ACHN (cell line): ENCODE measurements at places on chromosomes 4 and X.
A peak's percentile ranks its signal among the peaks of the same experiment; 100 is the strongest.

DNA sequence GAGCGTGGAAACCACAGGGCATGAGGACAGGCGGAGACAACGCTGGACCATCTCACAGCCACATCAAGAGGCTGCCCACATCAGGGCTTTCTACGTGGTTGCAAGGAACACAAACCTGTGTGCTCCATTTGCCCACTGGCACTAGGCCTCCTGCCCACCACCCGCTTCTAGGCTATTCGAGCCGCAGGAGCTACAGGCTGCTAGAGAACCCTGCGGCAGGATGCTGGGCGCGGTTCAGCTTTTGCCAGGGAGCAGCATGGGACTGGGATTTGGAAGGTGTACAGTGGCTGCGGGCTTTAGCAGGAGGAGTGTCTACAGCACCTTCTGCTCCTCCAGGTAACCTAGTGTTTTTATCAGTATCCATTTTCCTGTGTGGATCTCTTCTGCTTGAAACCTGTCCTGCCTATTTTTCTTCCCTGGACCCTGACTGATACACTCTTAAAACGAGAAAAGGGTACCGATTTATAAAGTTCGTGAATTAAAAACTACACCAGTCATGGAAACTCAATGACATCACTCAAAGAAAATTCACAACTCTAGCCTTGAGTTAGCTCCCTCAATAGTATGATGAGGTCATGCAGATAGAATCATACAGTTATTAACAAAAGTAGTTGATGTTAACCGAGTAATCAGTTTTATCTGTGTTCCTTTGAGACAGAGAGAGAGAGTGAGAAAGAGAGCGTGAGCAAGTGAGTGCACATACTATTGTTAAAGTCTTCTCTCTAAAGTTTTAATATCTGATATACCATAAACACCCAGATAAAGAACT, 12.8 kb downstream of the NOP14 start:
- DNase-seq: no peak

DNA sequence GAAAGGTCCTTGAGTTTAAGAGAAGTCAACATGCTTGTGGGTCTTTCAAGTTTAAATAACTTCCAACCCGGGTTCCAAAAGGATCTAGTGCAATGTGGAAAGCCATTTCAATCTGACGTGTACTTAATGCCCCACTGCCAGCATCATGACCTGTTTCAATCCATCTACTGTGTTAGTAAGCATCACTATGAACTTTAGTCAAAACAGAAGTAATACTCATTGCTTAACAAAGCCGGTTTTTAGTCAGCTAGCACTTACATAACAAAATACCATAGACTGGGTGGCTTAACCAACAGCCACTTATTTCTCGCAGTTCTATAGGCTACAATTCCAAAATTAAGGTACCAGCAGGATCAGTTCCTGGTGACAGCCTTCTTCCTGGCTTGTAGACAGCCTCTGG, 677.5 kb downstream of the DMD start:
- no peak for DNase-seq

DNA sequence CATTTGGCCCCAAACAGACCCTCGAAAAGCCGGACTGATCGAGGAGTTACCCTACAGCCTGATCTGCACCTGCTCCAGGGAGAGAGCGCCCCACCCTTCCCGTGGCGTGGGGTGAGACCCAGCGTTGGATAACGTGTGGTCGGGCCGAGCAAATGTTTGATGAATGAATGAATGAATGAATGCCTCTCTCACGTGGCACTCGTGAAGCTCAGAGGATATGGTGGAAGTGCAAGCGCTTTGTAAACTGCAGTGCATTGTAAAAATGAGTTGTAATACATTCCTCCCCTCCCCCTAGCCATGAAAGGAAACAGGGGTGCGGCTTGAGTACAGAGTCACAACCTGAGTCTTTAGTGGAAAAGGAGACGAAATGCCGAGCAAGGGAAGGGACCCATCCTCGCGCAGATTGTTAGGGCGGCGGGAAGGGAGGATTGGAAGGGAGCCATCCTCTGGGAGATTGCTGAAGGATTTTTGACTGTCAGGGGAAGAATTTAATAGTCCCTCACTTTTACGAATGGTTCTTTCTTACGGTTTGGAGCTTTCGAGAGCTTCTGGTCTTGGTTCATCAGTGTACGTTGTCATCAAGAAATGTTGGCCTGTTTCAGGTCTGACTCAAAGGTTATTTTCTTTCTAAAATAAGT, 772 bp upstream of the FBXW7 start:
- peak; percentile 67 for DNase-seq

- DNase-seq: no peak
Measured at GRCh38 chrX:110321670-110322069, 3.8 kb upstream of the AMMECR1 start.

- DNase-seq: no peak
Measured at GRCh38 chrX:153578889-153579288, 20.1 kb downstream of the CCNQ start.

DNA sequence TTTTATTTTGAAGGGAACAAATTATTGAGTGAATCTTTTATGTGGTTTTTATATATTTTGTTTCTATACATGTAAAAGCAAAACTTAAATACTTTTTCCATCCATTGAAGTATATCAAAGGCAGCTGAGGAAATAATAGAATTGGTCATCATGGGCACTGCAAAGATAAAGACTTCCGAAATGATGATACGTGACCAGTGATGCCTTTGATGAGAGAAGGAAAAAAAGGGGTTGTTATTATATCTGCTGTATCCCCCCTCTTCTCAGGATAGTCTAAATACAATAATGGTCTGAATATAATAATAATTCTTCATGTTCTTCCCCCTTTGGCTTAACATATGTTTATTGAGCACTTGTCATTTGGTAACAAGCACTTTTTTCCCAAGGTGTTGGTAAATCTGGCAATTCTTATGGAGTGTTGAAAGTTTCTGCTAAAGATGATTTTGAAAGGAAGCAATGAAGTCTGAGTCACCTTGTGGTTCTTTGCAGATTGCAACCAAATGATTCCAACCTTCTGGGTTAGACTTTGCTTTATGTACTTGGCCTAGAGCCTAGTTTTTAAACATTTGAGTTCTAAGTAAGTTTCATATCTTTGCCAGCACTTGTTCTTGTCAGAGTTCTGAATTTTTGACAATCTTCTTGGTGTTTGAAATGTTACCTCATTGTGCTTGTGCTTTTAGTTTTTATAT, 60.8 kb downstream of the USP9X start:
- peak; percentile 57 for DNase-seq

DNA sequence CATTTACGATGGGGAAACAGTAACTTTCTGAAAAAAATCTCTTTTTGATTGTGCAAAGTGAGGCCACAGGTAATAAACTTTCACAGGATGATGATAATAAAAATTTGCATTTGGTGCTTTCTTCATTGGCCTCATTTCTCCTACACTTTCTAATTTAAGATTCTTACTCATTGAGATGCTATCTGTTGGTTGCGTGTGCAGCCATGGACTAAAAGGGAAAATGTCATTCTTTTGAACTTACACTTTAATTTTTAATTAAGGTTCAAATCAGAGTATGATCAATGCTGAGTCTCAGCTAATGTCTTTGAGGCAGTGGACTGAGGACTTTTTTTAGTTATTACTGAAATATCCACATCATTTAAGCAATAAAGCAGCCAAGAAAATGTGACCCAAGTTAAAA, 87.6 kb downstream of the SEL1L3 start:
- DNase-seq: no peak

- no peak for DNase-seq
Measured at GRCh38 chr4:188867796-188868195, 728.6 kb downstream of the TRIML1 start.

DNA sequence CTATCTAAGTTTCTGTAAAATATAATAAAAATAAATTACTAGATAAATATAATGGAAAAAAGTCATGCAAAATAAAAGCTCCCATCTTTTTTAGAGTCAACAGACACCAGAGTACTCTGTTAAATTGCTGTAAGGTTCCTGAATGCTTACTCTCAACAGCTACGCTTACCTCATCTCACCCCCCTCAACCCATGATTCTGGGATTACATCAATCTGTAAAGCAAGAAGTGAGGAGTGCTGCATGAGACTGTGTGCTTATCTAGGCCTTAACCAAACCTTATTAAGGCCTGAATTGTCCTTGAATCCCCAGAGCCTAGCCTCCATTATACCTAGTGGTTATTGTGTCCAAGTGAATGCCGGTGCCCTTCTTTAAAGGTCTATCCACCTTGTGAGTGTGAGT, 735.8 kb downstream of the RPA4 start:
- DNase-seq: no peak

GRCh38 chrX:7244405-7244804, 96.5 kb upstream of the PUDP start:
- DNase-seq: no peak

GRCh38 chr4:75158451-75158850, 225.5 kb downstream of the PARM1 start:
- DNase-seq: no peak

GRCh38 chr4:151117371-151117962, 18.0 kb downstream of the RPS3A start:
- peak; percentile 67 for DNase-seq

DNA sequence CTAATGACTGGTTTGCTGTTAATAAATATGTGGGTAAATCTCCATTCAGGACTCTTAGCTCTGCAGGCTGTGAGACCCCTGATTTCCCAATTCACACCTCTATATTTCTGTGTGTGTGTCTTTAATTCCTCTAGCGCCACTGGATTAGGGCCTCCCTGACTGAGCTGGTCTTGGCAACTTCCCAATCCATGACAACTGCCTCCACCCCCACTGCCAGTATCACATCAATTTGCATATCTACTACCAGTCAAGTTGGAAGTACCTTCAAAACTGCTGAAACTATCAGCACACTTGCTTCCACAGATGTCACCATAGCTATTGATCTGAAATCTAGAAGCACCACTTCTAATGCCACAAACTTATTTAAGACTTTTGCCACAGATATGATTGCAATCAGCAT, 27.6 kb downstream of the OPRPN start:
- DNase-seq: no peak

- no peak for DNase-seq
Measured at GRCh38 chrX:112008724-112009123, 73.9 kb downstream of the TRPC5 start.

- no peak for DNase-seq
Measured at GRCh38 chr4:92678292-92678691, 374.5 kb downstream of the GRID2 start.

DNA sequence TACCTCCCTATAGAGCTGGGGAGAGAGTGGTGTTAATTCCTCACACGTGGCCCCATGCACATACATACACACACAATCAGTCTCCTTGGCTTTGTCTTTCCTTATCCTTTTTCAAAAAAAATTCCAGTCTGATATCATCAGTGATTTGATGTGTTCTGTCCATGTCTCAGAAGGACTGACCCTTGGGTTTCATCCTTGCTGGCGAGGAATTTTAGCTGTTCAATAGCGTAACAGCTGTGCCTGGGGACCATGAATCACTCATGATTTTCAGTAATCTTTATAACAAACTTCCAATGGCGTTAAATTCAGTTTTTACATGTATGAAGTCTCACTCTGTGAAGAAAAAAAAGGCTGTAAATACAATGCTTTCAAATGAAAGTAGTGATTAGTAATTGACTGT, 204.6 kb downstream of the RBMX2 start:
- DNase-seq: no peak

- no peak for DNase-seq
Measured at GRCh38 chrX:56757327-56757726, 28.3 kb downstream of the NBDY start.

DNA sequence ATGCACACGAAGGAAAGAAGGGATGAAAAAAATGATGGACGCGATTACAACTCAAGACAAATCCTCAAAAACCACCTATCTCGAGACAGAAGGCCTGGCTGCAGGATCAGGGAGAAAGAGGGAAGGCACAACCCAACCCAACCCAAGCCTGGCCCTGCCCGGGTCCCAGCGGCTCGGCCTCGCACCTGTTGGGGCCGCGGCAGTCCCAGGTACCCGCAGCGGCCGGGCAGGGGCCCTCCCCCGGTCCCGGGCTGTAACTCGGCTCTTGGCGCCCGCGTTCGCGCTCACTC, 464 bp downstream of the RASGEF1B start:
- DNase-seq: peak; percentile 12

DNA sequence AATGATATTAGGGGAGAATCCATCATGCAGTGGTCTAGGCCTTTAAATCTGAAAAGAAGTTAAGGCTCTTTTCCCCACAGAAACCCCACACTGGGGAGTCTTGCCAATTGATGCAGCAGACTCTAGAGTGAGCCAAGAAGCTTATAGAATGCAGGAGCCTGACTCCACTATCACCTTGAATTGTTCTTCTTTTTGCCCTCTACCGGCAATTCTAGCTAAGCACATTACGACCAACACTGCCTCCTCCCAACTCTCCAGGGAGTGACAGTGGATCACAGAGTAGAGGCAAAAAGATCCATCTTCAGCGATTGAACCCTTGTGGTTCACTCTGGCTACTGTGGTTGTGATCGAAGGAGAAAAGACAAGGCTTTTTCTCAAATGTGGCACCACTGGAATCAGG, 331.5 kb downstream of the NKX6-1 start:
- DNase-seq: no peak

DNA sequence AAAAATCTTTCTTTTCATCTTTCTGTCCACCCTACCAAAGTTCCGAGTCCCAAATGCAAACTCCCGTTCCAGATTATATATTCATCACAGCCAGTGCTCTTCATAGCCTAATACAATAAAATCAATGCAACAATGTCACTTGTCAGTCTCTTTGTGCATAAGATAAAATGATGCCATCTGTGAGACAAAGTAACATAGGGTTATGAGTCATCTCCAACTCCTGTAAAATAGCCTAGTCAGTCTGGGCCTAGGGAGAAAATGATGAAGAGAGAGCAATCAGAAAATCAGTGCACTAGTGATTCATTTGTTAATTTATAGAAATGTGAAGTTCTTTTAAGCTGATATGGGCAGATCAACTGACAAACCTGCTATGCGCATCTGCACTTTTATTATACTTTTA, 689.1 kb upstream of the DIAPH2 start:
- DNase-seq: no peak

- no peak for DNase-seq
Measured at GRCh38 chrX:126064901-126065541, 101.1 kb downstream of the DCAF12L2 start.

DNA sequence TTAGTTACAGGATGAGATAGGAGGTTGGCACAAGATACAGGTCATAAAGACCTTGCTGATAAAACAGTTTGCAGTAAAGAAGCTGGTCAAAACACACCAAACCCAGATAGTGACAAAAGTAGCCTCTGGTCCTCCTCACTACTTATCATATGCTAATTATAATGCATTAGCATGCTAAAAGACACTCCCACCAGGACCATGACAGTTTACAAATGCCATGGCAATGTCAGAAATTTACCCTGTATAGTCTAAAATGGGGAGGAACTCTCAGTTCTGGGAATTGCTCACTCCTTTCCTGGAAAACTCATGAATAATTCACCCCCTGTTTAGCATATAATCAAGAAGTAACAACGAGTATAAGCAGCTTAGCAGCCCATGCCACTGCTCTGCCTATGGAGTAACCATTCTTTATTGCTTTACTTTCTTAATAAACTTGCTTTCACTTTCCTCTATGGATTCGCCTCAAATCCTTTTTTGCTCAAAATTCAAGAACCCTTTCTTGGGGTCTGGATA, 1254.4 kb downstream of the PCDH7 start:
- no peak for DNase-seq

GRCh38 chrX:72097098-72097497, 34.6 kb downstream of the RTL5 start:
- DNase-seq: no peak
